ENCODE measurements at places on chromosomes 3 and 15.

DNA sequence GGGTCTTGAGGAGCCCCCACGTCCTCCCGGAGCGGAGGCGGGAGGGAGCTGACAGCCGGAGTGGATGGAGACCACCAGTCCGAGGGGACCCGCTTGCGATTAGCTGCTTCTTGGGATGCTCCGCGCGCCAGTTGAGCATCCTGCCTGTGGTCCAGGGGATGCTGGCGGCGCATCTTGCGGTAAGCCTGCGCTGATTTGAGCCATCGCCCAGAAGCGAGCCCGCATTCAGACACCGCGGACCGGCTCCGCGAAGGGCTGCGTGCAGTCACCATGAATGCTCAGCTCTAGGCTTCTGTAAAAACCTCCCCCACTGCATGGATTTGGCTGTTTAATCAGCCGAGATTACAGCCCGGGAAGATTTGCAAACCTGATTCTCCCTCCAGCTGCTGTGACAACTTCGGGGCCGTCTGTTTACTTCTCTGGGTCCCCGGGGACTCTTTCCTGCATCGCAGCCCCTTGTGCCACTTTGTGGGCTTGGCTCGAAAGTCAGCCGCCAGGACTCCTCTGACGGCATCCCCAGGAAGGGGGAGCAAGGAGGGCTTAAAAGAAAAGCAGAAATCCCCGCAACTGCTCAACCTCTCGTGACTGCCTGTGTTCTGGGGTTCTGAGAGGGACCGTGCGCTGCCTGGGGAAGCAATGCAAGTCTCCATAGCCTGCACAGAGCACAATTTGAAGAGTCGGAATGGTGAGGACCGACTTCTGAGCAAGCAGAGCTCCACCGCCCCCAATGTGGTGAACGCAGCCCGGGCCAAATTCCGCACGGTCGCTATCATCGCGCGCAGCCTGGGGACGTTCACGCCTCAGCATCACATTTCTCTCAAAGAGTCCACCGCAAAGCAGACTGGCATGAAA lies 171.1 kb downstream of the KCNAB1 start:
- DNase-seq: no peak

- DNase-seq: no peak
Measured at GRCh38 chr15:89340573-89340972, 5.9 kb upstream of the POLG start.

- DNase-seq: no peak
Measured at GRCh38 chr3:15171096-15171495, 35.0 kb upstream of the CAPN7 start.

GRCh38 chr15:78048628-78048920 lies 28.9 kb downstream of the TBC1D2B start:
- no peak for DNase-seq

DNA sequence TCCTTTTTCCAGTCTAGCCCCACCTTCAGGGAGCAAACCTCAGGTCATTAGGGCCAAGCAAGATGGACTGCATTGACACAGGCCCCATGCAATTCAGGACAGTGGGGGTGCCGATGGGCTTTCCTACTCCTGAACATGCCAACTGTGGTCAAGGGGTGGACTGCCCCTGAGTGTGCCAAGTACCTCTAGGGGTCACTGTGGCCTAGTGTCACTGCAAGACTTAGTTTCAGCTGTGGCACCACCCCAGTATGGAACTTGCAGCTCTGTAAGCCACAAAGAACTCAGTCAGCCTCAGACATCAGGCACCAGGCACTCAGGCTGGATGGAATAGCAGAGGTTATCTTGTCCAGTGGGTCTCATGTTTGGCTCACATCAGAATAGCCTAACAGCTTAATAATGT lies 32.3 kb downstream of the EXOG start:
- DNase-seq: no peak

GRCh38 chr3:125221831-125222230 lies 9.3 kb upstream of the SLC12A8 start:
- DNase-seq: no peak

DNA sequence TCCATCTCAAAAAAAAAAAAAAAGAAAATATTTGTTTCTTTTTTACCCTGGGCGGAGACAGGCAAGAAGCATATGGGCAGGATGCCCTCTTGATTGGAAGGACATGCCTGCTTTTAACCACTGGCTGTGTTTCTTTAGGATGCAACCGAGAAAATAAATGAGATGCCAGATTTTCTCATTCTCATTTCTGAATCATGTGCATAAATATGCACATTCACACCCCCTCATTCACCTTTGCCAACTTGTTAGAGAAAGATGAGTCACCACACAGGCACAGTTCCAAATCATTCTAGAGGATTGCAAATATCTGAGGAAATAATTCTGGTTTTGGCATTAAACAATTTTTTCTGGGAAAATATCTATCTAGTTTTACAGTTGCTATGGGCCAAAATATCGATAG lies 3.3 kb downstream of the LIPH start:
- peak; percentile 54 for DNase-seq

- DNase-seq: no peak
Measured at GRCh38 chr15:69222002-69222474, 61.6 kb downstream of the GLCE start.

DNA sequence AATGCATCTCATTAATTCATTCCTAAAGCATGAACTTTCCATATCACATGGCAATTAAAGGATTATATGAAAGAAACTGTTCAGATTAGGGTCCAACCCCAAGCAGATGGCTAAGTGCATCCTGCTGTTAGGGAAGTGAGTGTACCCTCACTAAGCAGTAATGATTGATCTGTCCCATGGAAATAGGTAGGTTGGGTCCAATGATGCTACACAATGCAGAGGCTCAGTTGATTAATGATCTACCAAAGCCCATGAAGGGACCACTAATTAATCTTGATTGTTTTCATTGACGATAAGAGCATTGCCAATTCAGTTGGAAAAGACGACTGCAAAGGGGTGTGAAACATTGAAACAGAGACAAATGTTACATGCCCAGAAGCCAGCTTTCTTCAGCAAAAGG lies 194.5 kb upstream of the LRTM1 start:
- no peak for DNase-seq

GRCh38 chr3:80542456-80542855 lies 774.7 kb upstream of the ROBO1 start:
- no peak for DNase-seq

- no peak for DNase-seq
Measured at GRCh38 chr3:168828943-168829342, 733.2 kb upstream of the GOLIM4 start.

- no peak for DNase-seq
Measured at GRCh38 chr15:34659056-34659455, 75.6 kb upstream of the GOLGA8B start.

GRCh38 chr15:31324806-31325594 lies 1.6 kb upstream of the KLF13 start:
- no peak for DNase-seq

- no peak for DNase-seq
Measured at GRCh38 chr3:26100176-26100575, 310.3 kb downstream of the OXSM start.

- no peak for DNase-seq
Measured at GRCh38 chr15:90990446-90990845, 3.9 kb downstream of the PRC1 start.

- peak; percentile 71 for DNase-seq
Measured at GRCh38 chr3:100525753-100526612, 33.6 kb downstream of the TMEM45A start.

GRCh38 chr15:60616147-60616546 lies 137.2 kb upstream of the ICE2 start:
- no peak for DNase-seq

- DNase-seq: no peak
Measured at GRCh38 chr15:92074646-92075045, 221.1 kb downstream of the SLCO3A1 start.

DNA sequence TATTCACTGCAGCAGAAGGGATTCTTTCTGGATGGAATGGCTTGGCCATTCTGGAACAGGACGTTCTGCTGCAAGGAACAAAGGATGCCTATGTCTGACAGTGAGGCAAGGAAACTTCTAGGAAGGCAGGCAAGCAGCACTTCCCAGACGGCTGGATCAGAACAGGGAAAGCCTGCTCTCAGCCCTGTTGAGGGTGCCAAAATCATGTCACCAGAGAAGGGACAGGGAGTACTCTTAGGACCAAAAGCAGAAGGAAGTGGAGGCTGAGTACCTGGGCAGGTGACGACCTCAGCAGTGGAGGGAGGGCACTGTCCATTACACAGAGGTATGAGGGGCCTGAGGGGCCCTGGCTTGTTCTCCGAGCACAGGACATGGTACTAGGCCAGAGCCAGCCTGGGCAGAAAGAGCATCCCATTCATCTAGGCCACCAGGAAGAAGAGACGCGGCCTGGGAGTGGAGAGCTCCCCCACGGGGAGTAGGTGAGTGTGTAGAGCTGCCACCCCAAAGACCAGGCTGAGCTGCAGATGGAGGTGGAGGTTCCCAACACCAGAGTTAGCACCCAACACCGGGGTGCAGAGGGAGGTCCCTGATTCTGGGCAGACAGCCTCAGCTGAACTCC lies 9.6 kb downstream of the KLF15 start:
- no peak for DNase-seq

GRCh38 chr3:122074621-122075265 lies 19.6 kb downstream of the CD86 start:
- DNase-seq: no peak

- DNase-seq: no peak
Measured at GRCh38 chr3:183360971-183361624, 67.3 kb downstream of the MCF2L2 start.

DNA sequence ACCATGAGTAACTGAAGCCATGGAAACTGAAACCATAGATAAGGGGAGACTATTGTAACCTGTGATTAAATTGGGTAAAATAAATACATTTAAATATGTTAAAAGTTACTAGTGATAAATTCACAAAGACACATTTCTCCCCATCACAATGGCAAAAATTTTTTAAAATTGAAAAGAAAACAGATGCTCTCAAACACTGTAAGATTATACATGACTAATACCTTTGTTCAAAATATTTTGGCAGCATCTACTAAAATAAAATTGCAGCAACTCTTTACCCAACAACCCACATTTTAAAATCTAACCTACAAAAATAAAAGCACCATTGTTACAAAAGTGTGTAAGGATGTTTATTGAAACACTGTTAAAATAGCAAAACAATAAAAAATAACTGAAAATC lies 93.3 kb downstream of the CLASP2 start:
- no peak for DNase-seq

DNA sequence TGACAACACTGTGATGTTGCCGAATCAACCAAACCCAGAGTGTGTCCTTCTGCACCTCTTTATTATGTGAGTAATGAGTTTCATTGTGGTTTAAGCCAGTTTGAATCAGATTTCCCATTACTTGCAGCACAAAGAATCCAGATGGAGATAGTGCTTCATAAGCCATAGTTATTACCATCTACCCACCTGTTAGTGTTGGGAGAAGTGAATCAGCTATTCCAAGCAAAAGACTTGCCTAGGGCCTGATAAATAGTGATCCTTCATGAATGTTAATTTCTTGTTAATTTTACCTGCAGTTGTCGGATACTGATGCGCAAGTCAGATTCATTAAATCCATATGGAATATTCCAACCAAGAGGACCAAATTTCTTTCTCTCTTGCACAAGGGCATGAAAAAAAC lies 21.7 kb upstream of the ASB14 start:
- no peak for DNase-seq

- DNase-seq: peak; percentile 77
Measured at GRCh38 chr15:31338879-31339557, 12.4 kb downstream of the KLF13 start.

GRCh38 chr3:131036200-131036816 lies 9.6 kb downstream of the NEK11 start:
- no peak for DNase-seq

DNA sequence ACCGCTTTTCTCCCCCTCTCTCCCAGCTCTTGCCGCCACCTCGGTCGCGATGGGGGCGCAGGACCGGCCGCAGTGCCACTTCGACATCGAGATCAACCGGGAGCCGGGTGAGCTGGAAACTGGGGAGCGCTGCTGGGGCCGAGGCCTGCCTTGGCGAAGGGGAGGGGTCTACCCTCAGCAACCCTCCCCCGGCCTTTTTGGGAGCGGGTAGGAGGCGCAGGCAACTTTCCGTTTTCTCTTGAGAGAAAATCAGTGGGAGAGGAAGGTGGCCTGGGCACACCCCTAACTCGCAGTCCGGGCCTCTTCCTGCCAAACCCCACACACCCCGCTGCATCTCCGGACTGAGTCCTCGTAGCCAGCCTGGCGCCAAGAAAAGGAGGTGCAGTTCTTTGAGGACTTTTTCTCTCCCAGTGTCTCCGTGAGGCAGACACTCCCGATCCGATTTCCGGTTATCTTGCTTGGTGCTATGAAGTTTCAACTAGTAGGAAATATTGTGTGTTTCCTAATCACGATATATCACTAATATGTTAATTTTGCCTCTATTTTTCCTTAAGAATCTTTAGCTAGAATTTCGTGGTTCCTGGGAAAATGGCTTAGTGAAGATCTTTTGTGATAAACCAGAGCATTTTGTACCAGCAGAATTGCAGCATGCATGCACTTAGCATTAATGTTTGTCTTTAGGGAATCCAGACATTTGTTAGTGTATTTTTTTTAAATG lies 631 bp downstream of the NKTR start:
- peak; percentile 49 for DNase-seq

DNA sequence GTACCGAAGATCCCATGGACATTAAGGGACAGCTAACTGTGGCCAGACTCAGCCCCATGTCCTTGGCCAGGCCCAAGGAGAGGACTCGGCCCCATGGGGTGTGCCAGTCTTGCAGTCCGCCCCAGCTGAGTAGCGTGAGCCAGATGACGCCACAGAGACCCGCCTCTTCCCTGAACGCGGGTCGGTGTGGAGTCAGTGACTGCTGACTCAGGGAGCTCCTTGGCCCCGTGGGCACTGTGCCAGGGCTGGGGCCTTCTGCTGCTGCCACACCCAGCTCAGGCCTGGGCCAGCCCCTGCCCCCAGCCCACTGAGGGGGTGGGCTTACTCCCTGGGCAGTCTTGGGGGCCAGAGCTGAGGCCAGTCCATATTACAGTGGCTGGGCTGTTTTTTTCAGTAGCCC lies 52.8 kb downstream of the PLXNA1 start:
- peak; percentile 32 for DNase-seq

DNA sequence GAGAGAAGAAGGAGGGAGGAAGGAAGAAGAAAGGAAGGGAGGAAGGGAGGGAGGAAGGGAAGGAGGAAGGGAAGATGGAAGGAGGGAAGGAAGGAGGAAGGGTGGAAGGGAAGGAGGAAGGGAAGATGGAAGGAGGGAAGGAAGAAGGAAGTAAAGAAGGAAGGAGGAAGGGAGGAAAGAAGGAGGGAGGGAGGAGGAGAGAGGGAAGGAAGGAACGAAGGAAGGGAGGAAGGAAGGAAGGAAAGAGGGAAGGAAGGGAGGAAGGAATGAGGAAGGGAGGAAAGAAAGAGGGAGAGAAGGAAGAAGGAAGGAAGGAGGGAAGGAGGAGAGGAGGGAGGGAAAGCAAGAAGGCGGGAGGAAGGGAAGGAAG lies 31.8 kb upstream of the ALDH1L1 start:
- DNase-seq: no peak

GRCh38 chr3:152241142-152242017 lies 27.3 kb upstream of the MBNL1 start:
- no peak for DNase-seq

- no peak for DNase-seq
Measured at GRCh38 chr15:59438625-59439290, 772 bp downstream of the FAM81A start.

- no peak for DNase-seq
Measured at GRCh38 chr3:98026425-98027084, 8.6 kb downstream of the GABRR3 start.
